ENCODE measurements at places on chromosomes 2 and 18.

GRCh38 chr2:64225491-64225890, 81.3 kb upstream of the PELI1 start:
- no peak for DNase-seq

- no peak for DNase-seq
These were observed 230.8 kb downstream of the CELF4 start for GRCh38 chr18:37334631-37335408.

DNA sequence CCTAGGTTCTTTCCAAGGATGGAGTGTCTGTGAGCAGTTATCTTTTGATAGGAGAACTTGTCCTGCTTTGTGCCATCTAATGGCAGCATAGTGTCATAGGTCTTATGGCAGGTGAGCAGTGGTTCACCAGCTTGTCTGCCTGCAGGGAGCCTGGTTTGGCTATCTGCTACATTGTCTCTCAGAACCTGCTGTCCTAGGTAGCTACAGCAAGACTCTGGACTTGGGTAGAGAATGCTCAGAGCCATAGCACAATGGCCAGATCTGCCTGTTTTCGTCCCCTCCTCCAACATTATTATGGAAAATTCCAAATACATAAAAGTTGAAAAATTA, 28.3 kb downstream of the AGFG1 start:
- DNase-seq: no peak

GRCh38 chr18:23918395-23919032, 96.0 kb upstream of the TTC39C start:
- peak; percentile 87 for DNase-seq

DNA sequence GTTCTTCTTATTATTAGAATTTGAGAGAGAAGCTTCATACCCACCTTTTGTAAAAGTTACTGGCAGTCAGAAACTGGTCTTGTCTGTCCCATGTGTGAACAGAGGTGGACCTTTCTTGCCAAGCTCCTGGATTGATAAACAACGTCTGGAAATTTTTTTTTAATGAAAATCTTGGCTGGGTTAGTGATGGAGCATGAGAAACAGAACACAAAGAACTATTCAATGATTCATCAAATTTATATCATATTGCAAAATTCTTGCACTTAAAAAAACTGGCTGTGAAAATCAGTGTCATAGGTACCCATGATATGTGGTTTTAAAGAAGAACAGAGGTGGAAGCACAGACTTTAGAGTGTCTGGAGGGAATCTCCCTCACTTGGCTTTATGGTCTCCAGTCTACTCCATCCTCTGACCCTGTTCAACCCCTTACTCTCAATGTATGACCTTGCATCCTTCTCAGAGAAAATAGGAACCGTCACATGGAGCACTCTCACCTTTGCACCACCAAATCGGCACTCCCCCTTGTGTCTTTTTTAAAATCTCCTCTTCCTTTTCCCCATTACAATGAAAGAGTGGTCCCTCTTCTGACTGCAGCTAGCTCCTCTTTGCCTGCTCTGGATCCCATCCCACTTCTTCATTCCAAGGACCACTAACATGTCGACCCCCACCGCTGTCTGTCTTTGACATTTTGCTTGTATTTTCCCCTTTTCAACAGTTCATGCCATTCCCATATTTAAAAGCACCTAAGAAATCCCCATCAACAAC, 58.2 kb downstream of the COPS8 start:
- DNase-seq: peak; percentile 30

- no peak for DNase-seq
These were observed 73.4 kb downstream of the ROCK1 start for GRCh38 chr18:21038201-21038600.

DNA sequence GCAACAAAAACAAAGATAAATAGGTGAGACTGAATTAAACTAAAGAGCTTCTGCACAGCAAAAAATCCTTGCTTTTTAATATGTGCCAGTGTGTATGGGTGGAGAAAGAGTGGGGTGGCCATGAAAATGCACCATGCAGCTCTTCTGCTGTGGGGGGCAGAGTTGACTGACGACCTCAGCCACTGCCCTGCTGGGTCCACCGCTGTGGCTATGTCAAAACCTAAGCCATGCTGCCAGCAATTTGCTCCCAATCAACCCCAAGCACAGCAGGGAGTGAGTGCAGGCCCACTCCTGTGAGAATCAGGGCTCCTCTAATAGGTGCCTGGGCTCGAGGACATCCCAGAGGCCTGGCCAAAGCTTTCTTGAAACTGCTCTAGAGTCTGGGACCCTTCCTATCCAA, 235.6 kb upstream of the RBBP8 start:
- DNase-seq: no peak

GRCh38 chr2:8006181-8006580, 675.7 kb upstream of the ID2 start:
- no peak for DNase-seq

- DNase-seq: no peak
These were observed 83.9 kb downstream of the CERS6 start for GRCh38 chr2:168539945-168540344.

DNA sequence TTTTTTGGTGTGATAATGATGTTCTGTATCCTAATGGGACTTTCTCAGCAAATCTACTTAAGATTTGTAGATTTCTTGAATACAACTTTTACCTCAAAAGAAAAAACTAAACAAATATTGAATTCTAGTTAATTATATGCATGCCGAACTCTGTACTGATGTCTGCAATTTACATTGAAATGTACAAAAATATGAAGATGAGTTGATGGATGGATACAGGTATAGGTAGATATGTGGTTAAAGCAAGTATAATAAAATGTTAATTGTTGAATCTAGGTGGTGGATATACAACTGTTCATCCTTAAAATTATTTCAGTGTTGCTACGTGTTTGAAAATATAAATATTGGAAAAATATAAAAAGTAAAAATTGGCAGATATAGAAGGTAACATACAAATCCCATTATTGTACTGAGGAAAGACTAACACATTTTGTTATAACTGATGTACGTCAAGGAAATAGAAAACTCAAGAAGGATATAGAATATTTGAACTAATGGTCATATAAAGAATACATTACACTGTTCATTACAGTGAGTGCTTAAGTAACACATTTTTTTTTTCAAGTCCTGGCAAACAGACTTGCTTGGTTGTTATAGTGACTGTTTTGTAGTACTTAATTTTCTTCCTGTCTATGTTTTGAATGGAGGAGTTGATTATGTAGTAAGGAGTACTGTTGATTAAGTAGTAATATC, 33.8 kb downstream of the DDX1 start:
- DNase-seq: no peak

GRCh38 chr2:215358312-215358845, 46.5 kb downstream of the ATIC start:
- no peak for DNase-seq

GRCh38 chr18:10525371-10525691, 496 bp upstream of the NAPG start:
- DNase-seq: no peak

- DNase-seq: no peak
These were observed 715.9 kb downstream of the NUP35 start for GRCh38 chr2:183840061-183840584.

DNA sequence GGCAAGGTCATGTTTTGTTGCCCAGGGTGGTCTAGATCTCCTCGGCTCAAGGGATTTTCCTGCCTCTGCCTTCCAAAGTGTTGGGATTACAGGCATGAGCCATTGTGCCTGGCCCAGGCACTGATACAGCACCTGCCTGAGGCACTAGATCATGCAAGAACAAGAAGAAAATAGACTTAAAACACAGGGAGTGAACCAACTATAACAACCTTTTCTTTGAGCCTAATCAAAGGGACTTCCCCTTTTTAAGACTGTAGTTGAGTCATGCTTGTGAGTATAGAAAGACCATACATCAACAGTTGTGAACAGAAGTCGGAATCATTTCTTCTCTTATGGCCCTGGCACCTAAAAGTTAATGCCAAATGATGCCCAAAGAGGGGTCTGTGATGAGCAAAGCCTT, 47.9 kb upstream of the MAPRE2 start:
- DNase-seq: no peak

GRCh38 chr2:69390471-69390870, 3.4 kb upstream of the GFPT1 start:
- DNase-seq: no peak

DNA sequence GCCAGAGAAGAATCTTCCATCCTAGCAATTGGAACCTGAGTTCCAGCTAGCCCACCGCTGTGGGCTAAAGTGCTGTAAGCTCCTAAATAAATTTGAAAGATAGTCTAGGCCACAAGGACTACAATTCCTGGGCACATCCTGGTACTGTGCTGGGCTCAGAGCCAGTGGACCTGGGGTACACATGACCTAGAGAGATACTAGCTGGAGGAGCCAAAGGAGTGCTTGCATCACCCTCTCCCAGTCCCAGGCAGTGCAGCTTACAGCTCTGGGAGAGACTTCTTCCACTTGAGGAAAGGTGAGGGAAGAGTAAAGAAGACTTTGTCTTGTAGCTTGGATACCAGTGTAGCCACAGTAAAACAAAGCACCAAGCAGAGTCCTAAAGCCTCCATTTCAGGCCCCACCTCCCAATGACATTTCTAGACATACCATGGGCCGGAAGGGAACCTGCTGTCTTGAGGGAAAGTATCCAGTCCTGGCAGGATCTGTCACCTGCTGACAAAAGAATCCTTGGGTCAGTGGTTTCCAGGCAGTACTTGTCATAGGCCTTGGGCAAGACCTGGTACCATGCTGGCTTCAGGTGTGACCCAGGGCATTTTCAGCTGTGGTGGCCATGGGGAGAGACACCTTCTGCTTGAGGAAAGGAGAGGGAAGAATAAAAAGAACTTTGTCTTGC, 89.5 kb downstream of the TMEM185B start:
- no peak for DNase-seq

DNA sequence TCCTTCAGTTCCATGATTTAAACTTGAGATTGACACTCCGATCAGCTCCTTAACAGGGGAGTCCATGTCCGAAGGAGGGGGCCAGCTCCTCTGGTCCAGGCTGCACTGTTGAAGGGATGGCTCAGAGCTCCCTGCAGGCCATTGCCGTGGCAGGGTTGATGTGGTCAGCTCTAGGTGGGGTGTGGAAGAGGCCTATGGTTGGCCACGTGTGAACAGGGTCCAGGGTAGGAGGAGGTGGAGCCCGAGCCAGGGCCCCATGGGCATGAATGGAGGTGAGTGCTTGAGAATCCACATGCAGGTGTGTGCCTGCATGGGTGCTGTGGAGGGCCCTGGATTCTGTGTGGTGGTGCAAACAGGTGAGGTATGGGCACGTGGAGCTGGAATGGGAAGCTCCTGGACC, 1.1 kb downstream of the SPEG start:
- no peak for DNase-seq

DNA sequence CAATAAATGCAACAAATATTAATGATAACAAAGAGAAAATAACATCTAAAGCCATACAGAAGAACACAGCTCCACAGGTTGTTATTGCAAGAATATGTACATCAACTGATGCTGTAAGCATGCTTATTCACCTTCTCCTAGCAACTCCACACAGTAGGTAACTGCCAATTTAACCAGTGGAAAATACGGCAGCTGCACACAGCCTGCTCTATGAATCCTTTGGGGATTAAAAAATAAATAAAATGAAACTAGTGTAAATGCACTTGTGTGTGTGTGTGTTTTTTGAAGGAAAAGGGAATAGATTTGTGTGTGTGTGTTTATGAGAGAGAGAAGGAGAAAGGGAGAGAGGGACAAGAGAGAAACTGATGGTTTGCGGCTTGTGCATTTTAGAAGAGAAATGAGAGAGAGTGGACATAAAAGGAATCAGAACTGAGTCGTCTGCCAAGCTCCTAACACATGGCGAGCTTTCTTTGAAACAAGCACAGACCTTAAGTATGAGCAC, 96.2 kb upstream of the PDE1A start:
- no peak for DNase-seq

DNA sequence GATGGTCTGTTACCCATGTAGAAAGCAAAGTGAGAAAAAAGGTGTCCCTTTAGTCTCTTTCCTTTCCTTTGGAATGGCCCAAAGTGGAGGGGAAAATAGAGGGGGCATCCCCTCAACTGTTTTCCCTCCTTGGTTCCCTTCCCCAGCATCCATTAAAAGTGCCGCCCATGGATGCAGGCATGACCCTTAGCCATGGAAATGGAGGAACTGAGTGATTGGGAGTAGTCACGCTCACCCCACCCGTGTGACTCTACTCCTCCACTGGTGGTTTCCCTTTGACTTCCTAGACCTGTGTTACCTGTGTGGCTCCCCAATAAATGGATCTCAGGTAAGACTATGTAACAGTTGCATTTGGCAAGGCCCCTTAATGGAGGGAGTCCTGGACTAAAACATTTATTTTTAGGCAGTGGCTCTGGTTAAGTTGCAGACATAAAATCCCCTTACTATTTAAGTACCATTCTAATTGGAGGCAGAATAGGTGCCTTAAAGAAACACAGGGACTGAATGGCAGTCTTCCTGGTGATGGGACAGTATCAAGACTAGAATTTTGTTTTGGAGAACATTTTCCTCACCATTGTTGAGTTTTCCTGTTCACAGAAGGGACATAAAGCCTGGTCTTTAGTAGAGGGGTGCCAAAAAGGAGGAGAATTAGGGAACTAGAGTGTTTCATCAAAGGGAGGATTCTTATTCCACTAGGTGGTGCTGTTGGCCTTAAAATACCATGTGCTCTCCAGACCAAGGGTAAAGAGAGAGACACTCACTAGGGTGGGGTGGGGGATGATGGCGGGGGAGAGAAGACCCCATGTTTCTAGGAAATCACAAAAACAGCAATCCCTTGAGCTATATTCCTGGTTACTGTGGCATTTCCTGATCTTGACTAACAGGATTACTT, 25.7 kb upstream of the PLA2R1 start:
- DNase-seq: no peak

DNA sequence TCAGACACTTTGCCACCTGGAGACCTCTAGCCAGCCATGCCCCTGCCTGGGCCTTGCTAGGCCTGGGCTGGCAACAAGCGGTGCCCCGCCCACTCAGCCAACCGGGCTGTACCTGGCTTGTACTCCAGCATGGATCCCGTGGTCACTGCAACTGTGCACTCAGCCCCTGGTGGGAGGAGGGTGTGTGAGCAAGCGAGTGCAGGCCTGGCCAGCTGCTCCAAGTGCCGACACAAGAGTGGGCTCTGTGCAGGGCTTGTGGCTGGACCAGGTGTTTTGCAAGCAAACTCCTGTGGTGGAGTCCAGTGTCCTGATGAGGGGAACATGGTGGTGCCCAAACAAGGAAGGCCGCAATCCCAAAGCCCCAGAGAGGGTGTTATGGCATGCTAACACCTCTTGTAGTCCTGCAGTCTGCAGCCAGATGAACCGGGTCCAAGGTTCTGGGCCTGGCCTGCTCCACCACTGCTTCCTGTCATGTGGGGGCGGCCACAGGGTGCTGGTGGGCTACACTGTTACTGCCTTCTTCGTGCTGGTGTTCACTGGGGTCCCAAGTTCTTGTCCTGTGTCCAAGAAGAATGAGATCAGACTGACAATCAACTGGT, 60.1 kb upstream of the CD28 start:
- DNase-seq: no peak

- no peak for DNase-seq
These were observed 46.4 kb upstream of the NPAS2 start for GRCh38 chr2:100773538-100773937.

- no peak for DNase-seq
These were observed 12.5 kb downstream of the HDLBP start for GRCh38 chr2:241302759-241303651.

- no peak for DNase-seq
These were observed 99.8 kb downstream of the PDE11A start for GRCh38 chr2:177972782-177973181.

Measured in stimulated activated effector memory CD8-positive, alpha-beta T cell treated with anti-CD3 and anti-CD28 coated beads, Interleukin-12 subunit alpha, Interleukin-12 subunit beta, amount 100 ng/mL, for 72 hours (primary cell).